ENCODE measurements at places on chromosomes 2 and 18.

DNA sequence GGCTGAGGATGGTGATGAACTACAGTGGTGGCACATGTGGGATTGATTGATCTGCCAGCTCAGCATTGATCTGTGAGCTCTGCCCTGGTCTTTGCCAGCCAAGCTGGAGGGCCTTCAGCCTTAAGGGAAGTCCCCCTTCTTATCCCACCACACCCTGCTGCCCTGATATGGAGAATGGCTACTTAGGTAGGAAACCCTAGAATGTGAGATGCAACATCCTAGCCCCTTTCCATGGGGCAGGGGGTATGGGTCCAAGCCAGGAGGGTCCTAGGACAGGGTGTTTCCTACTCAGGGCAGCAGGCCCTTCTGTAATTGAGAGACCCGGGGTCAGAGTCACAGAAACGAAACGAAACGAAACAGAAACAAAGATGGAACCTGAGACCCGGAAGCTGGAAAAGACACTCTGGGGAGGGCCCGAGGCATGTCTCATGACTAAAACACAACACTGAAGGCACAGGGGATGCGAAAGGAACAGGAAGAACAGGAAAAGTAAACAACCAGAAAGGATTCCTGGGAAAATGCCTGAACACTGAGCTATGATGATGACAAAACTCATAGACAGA is 16.9 kb upstream of the SULT1C2 start:
- no peak for DNase-seq

DNA sequence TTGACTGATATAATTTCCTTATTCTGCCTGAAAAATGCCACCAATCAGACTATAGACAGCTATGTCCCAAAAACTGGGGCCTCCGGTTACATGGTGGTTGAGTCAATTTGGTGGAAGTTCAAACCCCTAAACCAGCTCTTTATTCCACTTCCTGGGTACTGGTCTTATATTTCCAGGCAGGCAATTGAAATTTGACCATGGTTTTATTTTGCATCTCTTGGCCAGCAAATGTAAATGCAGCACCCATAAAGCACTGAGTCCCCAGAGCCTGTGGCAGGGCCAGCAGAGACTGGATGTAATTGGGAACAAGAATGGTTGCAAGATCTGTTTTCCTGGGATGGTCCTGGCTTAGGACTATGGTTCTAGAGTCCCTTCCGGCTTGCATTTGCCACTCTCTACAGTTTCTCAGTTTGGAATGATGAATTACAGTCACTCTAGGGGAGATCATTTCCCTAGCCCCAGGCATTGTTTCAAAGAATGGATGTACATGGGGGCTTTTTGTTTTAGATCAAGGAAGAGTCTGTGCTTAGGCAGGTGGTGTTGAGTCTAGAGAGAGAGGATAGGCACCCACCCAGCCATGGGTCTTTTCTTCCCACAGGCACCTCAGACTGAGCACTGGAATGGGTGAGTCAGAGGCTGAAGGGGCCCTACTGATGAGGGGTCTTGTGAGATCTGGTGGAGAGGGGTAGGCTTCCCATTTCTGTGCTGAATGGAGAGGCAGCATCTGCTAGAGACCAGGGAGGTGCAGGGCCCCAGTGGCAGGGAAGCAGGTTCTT is 108.4 kb upstream of the CDC42EP3 start:
- DNase-seq = no peak

GRCh38 chr2:232269867-232270266 is 108.7 kb upstream of the ALPP start:
- no peak for DNase-seq

GRCh38 chr2:144409241-144409640 is 110.7 kb downstream of the ZEB2 start:
- no peak for DNase-seq

GRCh38 chr2:223247136-223247535 is 195.1 kb downstream of the KCNE4 start:
- no peak for DNase-seq

Measured in cortex of kidney (tissue), 1 donor.